Stimulated activated CD8-positive, alpha-beta memory T cell treated with anti-CD3 and anti-CD28 coated beads, Interleukin-15, amount 100 ng/mL, for 4 hours (primary cell): ENCODE measurements at places on chromosomes 2 and 18.

DNA sequence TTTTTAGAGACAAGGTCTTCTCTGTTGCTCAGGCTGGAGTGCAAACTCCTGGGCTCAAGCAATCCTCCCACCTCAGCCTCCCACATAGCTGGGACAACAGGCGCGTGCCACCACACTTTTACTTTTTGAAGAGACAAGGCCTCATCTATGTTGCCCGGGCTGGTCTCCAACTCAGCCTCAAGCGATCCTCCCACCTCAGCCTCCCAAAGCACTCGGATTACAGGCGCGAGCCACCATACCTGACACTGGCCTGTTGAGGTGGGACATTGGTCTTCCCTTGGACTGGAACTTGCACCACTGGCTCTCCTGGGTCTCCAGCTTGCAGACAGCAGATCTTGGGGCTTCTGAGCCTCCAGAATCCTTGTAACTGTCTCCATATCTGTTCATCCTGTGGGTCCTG, 75.6 kb downstream of the NDUFA10 start:
- no peak for DNase-seq

- no peak for DNase-seq
Measured at GRCh38 chr2:190856985-190857384, 23.6 kb upstream of the GLS start.

- DNase-seq = no peak
Measured at GRCh38 chr2:149651229-149651628, 63.7 kb upstream of the MMADHC start.

- DNase-seq = no peak
Measured at GRCh38 chr18:25467226-25467987, 115.4 kb upstream of the ZNF521 start.

DNA sequence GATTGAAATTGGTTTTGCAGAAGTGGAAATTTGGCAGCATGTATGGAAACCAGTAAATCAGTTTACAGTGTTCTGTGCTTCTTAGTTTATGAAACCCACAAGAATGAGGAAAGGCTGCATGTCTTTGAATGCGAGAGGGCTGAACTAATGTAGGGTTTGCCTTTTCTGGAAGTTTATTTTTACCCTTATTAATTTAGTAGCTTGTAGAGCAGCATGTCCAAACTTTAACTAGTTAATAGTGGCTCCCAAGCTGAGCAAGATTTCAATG, 50.4 kb downstream of the LDLRAD4 start:
- DNase-seq = no peak

DNA sequence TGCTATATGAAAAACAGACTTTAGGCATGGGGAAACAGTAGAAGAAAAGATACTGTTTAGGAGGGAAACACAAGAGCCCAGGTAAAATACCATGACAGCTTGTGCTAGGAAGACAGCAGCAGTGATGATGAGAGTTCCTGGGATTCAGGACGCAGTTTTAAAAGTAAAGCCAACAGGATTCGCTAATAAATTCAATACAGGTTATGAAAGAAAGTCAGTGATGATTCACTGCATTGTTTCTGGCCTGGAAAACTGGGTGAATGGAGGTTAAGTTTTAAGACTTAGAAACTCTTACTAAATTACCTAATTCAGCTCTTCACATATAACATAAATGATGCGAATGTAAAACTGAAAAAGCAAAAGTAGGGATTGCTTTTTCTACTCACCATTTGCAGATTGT, 27.9 kb upstream of the RNU4ATAC start:
- DNase-seq = no peak

- DNase-seq = no peak
Measured at GRCh38 chr2:26997394-26997793, 27.0 kb downstream of the MAPRE3 start.

GRCh38 chr2:205323929-205324328, 358.4 kb upstream of the NRP2 start:
- no peak for DNase-seq

DNA sequence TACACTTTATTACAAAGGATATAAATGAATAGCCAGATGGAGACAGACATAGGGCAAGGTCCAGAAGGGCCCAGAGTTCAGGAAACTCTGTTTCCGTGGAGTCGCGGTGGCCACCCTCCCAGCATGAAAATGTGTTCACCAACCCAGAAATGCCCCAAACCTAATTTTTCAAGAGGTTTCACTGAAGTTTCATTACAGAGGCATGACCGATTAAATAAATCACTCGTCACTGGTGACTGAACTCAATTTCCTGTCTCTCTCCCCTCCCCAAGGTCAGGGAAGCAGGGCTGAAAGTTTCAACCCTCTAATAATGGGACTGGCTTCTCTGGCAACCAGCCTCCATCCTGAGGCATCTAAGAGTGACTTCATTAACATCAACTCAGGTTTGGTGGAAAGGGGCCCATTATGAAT, 22.4 kb downstream of the USP40 start:
- no peak for DNase-seq

- DNase-seq = no peak
Measured at GRCh38 chr2:159715451-159715850, 3.1 kb downstream of the MARCHF7 start.

DNA sequence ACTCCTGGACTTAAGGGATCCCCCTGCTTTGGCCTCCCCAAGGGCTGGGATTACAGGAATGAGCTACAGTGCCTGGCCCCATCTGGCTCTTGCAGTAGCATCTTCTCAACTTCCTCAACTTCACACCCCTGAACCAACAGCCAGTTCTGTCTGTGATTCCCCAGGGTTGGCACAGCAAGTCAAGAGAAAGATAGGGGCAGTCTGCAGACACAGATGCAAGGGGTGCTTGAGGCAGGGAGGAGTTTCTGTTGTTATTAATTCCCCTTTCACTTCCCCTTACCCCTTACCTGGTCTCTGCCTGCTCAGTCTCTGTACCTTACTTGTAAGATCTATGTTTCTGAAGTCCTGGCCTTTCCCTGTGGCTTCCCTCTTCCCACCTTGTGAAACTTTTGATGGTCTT, 54.1 kb upstream of the MEX3C start:
- DNase-seq = no peak

DNA sequence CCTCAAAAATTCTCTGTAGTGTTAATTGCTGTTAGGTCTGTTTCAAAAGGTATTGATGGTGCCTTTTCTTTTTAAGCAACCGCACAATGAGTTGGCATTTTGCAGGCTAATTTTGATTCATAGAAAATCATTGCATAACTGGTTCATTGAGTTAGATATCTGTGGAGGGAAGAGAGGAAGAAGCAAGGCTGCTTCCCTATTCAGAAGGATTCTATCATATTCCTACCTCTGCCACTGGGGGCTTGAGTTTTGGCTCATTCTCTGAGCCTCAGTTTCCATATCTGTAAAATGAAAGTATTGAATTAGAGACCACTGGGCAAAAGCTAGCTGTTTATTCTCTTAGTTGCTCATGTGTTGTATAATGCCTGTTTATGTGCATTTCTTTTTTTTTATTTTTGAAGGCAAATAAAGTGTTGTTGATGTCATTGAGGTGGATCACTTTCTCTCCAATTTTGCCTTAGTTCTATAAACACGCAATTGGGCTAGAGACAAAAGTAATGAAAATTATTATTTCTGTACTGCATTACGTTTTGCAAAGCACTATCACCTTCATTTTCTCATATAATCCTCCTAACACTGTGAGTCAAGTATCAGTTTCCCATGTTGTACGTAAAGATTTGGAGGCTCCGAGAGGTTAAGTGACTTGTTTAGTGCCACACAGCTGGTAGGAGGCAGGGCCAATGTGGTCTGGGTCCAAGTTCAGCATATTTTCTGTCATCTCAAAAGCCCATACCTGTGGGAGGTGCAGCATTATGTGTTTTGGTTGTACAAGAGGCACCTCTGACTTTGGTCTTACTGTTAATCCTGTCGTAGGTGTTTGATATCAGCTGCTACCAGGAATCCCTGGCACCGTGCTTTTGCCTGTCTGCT, 5.9 kb downstream of the TRIB2 start:
- DNase-seq = no peak

DNA sequence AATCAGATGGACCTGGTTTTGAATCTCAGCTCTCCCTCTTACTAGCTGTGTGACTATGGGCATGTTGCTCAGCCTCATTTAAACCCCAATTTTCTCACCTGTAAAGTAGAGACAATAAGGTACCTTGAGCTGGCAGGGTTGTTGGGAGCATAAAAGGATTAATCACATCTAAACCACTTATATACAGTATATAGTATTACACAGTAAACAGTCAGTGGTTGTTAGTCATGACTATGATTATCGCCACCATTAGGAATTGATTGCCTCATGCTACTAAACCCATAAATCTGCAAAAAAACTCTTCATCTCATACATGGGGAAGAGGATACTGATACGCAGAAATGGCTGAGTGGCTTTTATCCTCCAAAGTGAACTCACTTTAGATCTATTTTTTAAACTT, 65.8 kb downstream of the INO80D start:
- no peak for DNase-seq

GRCh38 chr2:210553373-210553772, 3.0 kb upstream of the CPS1 start:
- no peak for DNase-seq

GRCh38 chr18:48238206-48238605, 171.0 kb downstream of the ZBTB7C start:
- DNase-seq = no peak

- DNase-seq = no peak
Measured at GRCh38 chr18:59041819-59042815, 97.6 kb upstream of the SEC11C start.

- DNase-seq = no peak
Measured at GRCh38 chr2:202016579-202017227, 17.0 kb upstream of the FZD7 start.

- DNase-seq = no peak
Measured at GRCh38 chr2:19479666-19480065, 121.2 kb upstream of the OSR1 start.

- no peak for DNase-seq
Measured at GRCh38 chr2:54384301-54385203, 71.6 kb upstream of the SPTBN1 start.

- DNase-seq = no peak
Measured at GRCh38 chr2:207475546-207475945, 54.2 kb upstream of the CREB1 start.

DNA sequence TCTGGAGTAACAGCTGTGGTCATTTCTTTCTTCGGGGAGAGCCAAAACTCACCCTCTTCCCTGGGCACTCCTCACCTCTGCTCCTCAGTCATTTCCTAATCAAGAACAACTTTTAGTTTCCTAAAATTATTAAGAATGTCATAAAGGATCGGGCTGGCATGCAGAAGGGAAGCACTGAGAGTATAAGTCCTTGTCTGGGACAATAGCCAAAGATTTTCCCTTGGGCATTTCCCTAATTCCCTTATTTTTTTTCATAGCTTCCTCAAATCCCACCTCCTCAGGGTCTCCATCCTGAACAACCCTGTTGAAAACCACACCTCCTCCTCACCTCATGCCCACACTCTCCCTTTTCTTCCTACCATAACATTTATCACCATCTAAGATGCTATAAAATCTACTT, 115.0 kb downstream of the MREG start:
- DNase-seq = no peak

DNA sequence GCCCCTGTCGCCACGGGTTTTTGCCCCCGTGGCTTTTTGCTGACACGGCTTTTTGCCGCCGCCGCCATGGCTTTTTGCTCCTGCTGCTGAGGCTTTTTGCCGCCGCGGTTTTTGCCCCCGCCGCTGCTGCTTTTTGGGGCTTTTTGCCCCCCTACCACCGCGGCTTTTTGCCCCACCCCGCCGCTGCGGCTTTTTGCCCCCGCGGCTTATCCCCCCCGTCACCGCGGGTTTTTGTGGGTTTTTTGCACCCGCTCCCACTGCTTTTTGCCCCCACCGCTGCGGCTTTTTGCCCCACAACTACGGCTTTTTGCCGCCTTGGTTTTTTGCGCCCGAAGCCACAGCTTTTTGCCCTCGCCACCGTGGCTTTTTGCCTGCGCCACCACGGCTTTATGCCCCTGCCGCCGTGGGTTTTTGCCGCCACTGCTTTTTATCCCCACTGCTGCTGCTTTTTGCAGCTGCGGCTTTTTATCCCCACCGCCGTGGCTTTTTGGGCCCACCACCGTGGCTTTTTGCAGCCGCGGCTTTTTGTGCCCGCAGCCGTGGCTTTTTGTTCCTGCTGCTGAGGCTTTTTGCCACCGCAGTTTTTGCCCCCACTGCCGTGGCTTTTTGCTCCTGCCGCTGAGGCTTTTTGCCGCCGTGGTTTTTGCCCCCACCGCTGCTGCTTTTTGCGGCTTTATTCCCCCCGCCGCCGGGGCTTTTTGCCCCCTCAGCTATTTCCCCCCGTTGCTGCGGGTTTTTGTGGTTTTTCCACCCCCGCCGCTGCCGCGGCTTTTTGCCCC, 2798.0 kb upstream of the TEKT4 start:
- DNase-seq = no peak

- DNase-seq = no peak
Measured at GRCh38 chr2:46461709-46462171, 17.6 kb upstream of the TMEM247 start.

DNA sequence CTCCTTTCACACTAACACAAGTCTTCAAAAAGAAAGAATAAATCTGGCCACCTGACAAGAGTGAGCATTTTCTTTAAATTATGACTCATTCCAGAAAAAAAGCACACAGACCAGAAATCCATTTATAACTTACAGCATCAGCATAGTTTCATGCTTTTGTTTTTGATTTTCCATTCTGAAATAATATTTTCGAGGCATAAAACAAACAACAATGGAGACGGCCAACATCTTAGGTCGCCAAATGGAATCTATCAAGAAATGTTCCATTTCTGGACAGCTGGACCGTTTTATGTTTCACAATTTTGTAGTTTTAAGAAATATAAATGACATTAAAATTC, 165.4 kb upstream of the ZFP36L2 start:
- DNase-seq = no peak

- no peak for DNase-seq
Measured at GRCh38 chr2:218343591-218343990, 13.1 kb upstream of the CATIP start.

GRCh38 chr2:48514348-48515003, 15.5 kb upstream of the STON1 start:
- no peak for DNase-seq

DNA sequence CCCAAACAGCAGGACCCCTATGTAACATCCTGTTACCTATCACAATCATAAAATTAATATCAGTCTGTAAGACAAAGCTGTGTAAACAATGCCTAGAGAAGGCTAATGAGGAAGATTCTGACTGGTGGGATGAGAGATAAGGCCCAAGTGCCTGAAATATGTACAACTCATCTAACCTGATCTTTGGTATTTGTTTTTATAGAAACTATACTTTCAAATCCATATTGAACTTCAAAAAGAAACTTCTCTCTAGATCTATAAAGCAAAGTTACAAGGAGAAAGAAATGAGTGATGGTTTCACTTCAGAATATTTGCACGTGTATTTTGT, 36.1 kb upstream of the ITGA4 start:
- no peak for DNase-seq

DNA sequence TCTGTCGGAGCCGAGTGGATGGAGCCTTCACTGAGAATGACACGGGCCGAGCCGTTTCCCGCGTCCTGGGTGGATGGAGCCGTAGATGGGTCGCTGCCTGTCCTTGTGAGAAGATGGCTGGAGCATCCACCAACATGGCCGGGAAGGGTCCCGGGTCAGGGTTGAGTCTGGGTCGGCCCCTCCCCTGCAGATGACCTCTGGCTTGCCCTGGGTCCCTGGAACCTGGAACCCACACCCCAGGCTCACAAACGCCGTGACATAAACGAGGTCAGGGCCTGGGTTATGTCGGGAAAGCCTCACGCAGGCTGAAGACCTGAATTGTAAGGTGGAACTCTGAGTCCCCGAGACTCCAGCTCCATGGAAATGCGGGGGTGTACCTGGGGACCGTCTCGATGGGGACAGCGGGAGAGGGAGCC, 94.9 kb downstream of the NFATC1 start:
- DNase-seq = no peak

GRCh38 chr2:159157361-159158209, 128.9 kb downstream of the WDSUB1 start:
- no peak for DNase-seq

- no peak for DNase-seq
Measured at GRCh38 chr2:102880731-102881130, 118.9 kb downstream of the TMEM182 start.
